Retinal pigment epithelial cell (primary cell): ENCODE measurements at places on chromosomes 5 and 9.
A peak's percentile ranks its signal among the peaks of the same experiment; 100 is the strongest.

GRCh38 chr9:36949466-36949865 is 84.6 kb downstream of the PAX5 start:
- no peak for DNase-seq

- DNase-seq: no peak
Measured at GRCh38 chr9:72871685-72872084, 81.2 kb downstream of the ALDH1A1 start.

- no peak for DNase-seq
Measured at GRCh38 chr5:158126442-158127405, 267.8 kb upstream of the CLINT1 start.

- DNase-seq: no peak
Measured at GRCh38 chr5:128965011-128965637, at the start of gene SLC27A6. TSS of gene SLC27A6 (plus strand) at chr5:128965488. CDS start at chr5:128966138, 650 bp downstream.

DNA sequence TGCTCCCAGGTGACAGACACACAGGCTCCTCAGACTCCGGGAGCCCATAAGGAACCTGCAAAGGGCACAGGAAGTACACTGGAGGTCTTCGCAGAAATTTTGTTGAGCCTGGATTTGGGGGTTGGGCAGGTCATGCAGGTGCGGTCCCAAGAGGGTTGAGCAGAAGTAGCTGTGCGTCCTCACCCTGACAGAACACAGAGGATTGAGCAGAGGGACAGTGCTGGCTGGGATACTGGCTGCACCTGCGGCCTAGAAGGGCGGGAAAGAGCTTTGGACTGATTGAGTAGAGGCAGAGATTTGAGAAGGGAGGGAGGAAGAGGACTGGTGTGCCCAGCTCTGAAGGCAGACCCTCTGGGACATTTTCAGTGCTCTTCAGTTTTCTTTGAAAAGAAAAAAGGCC is 65.4 kb downstream of the PTPDC1 start:
- no peak for DNase-seq

- DNase-seq: no peak
Measured at GRCh38 chr9:134365791-134366222, 39.6 kb downstream of the RXRA start.

GRCh38 chr9:87606841-87607521 is 109.3 kb downstream of the DAPK1 start:
- DNase-seq: peak; percentile 71

GRCh38 chr5:131282235-131282634 is 18.4 kb downstream of the CDC42SE2 start:
- no peak for DNase-seq

DNA sequence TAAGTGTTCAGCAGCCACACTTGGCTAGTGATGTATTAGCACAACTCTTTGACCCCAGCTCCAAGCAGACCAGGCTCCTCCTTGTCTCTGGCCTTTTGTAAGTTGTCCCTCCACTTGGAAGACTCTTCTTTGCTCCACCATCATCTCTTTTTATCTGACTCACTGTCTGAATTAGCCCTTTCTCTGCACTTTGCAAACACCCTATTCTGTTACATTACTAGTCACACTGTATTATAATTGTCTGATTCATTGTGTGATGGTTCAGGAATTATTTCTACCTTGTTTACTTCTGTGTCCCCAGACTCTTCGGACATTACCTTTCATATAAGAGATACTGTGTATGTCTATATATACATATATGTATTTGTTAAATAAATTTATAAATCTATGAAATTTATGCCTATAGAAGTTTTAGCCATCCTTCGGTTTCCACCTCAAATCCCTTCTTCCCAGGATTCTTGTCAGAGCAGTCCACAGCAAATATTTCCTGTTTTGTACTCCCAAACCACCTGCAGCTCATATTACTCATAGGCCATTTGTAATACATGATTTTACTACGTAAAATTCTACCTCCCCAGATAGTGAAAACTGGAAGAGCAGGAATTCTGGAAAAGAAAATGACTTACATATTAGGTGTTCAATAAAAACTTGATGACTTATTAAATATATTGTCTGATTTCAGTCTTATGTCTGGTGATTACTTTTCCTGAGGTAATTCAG is 69.0 kb downstream of the MTAP start:
- DNase-seq: no peak

GRCh38 chr9:118640836-118641560 is 728.2 kb downstream of the BRINP1 start:
- no peak for DNase-seq

DNA sequence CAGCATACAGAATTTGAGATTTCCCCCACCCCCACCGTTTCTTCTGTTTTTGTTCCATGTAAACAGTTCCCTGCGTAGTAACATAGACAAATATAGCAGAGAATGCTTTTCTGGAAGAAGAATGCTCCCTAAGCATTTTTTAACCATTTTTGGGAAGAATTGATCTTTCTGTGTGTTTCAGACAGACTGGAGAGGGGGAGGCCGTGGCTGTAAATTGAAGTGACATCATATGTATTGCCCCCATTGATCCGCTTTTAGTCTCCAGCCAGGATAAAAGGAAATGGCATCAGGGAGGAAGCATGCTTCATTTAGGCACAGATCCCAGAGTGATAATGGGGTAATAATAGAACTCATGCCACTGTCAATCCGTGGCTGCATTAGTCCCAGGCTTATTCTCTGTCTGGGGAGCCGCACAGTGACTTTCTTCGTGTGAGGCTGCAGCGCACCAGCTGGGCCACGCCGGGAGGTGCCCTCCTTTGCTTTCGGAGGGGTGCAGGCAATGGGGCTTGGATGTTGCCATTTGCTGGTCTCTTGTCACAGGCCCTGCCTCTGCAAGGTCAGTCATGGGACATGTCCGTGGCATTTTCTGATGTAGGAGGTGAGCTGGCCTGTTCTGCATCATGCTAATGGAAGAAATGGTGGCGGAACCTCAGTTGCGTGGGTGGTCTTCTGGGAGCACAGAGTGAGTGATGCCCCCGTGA is 261.5 kb downstream of the FANCC start:
- no peak for DNase-seq

- peak; percentile 39 for DNase-seq
Measured at GRCh38 chr9:121225240-121225639, 23.6 kb upstream of the RAB14 start.

- DNase-seq: no peak
Measured at GRCh38 chr9:124427281-124427680, 12.0 kb upstream of the PSMB7 start.

DNA sequence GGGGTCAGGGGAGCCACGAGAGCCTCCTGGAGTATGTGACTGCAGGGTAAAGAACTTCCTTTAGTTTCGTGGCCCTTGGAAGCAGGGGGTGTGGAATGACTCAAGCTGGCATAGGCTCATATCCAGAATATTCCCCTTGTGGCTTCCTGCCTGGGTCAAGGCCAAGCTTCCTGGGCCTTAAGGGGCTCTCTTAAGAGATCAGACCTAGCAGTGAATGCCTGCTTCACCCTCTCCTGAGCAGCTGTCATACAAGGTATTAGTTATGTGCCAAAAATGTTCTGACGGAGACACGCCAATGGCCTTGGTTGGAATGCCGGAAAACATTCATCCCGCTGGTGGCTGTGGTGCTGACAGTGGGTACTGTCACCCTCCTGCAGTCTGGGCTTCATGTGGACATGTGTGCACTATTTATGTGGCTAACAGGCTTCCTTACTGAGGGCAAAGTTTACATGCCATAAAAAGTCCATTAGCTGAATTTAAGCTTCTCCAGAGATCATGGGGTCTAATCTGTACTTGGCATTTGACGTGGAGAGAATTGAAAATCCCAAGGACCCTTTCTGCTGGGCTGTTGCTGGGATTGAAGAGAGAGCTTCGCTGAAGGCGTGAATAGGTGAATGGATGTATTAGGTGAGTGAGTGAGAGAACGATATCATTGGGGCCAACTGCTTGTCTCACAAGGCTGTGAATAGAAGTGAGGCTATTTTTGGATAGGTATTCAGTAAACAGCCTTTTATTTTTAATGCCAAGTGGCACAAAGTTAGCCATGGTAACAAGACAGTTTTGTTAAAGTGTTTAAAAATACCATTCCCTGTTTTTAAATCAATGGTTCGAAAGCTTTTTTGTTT is 156.8 kb downstream of the MACROH2A1 start:
- DNase-seq: no peak

DNA sequence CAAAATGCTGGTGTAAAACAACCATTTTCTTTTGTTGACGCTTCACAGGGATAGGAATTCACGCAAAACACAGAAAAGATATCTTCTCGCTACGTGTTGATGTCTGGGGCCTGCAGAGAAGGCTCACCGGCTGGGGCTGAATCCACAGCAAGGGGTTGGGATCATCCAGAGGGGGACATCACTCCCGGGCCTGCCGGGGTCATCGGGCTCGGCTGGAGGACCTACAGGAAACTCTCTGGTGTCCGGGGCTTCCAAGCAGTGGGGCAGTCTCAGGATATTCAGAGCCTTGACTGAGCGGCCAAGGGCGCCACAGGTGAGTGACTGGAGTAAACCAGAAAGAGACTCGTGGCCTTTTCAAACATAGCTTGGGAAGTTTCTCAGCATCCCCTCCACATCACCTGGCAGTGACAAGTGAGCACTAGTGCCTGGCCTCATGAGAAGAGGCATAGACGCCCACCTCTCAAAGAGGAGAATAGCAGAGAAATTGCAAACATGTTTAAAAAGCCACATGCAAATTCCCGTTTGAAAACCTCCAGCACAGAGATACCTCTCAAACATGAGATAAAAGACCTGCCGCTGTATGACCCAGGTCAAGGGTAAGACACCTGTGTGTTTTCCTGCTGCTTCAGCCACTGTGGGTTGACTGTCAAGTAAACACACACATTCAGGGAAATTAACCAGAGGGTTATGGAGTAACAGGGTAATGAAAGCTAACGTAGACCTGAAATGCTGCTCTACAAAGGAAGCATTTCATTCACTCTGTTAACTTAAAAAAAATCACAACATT is 50.8 kb upstream of the SIMC1 start:
- no peak for DNase-seq

DNA sequence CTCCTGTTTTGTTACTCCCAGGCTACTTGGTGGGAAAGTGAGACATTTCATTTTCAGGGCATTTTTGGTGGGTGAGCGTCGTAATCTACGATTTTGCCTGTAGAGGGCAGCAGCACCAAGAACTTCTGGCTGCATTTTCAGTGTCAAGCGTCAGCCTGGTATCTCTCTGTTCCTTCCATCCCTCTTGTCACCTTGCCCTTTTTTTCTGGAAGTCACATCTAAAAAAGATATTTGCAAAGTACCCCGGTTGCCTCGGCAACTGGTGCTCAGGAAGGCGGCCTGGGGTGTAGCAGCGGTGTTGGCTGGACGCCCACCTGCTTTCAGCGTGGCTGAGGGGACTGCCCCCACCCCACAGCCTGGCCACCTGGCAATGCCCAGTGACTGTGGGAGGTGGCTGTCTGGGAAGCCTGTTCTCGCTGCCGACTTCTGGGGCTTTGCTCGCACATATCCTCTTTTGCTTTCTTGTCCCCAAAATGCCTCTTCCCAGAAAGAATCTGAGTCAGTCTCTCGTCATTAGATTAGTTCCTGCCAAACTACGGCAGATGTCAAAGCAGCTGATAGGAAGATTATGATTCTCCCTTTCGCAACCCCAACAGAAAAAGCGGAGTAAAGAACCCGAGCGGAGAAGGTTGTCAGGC is 84.5 kb downstream of the ACER2 start:
- no peak for DNase-seq

- DNase-seq: no peak
Measured at GRCh38 chr5:38426986-38427950, 129.2 kb downstream of the LIFR start.

DNA sequence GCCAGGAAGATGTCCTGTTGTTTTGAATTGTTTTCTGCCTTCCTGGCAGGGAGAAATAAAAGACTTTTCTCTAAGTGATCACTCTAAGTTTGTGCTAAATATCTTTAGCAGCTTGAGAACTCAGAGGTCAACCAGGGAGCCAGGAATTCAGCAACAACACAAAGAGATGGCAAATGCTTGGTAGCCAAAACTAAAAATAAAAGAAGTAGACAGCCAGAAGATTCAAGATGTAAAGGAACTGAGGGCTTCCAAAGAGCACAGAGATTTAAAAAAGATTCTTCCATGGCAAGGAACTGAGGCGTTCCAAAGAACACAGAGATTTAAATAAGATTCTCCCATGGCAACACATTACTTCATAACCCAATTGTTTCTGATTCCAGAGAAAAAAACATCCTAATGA is 9.6 kb downstream of the DNAH5 start:
- DNase-seq: no peak

DNA sequence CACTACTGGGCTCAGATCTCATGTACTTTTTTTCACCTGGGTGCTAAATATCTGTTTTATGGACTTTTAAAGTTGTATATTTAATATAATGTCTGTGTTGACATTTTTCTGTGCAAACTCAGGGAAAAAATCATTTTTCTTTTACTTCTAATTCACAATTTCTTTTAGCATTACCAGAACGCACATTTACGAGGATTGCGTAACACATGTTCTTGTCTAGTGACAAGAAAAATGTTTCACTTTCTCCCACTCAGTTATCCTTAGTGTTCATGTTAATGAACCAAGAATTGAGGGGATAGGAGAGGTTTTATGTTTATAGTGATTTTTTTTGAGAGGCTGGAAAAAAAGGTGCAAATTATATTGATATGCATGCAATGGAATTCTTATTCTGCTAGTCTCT is 86.3 kb upstream of the PJA2 start:
- no peak for DNase-seq

GRCh38 chr9:95970317-95970716 is 94.8 kb downstream of the ERCC6L2 start:
- no peak for DNase-seq

- no peak for DNase-seq
Measured at GRCh38 chr9:35712762-35713400, 19.1 kb downstream of the TLN1 start.
